ENCODE measurements at places on chromosomes 16 and 17.

GRCh38 chr17:2170023-2170422 is 115.1 kb downstream of the HIC1 start:
- DNase-seq = no peak

DNA sequence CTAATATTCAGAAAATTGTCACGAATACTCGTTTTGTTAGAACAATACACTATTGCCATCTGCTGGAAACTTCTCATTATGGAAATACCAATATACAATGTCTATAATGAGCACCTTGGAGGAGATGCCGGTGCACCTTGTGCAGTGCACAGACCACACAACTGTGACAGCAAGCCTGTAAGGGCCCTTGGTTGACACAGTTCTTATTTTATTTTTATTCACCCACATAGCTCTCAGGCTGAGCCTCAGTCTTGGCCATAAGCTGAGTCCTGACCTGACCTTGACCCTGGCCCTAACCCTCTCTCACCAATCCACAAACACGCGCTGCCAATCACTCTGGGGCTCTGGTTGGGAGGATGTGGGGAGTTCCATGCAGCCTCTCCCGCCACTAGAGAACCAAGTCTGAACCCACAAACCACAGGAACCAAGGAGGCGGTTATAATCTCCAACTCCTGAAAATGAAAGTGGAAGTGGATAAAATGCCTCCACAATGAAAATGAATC is 7.6 kb downstream of the AIPL1 start:
- no peak for DNase-seq

DNA sequence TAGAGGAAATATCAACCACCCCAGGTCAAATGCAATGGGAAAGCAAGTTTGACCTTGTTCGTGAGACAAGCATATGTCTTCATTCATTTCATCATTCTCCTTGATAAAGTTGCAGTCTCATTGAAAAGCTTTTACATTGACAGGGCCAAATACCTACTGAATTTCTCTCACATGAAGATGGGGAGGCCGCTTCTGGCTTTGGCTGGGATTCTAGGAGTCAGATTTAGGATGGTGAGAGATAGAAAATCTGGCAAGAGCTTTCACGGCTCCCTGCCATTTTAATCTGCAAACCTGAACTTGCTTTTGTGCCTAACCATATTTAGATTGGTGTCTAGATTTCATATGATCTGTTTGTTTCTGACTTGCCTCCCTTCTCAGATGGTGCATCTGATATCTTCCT is 88.0 kb downstream of the TMEM100 start:
- DNase-seq = no peak

- no peak for DNase-seq
These were observed 30.9 kb downstream of the COG1 start for GRCh38 chr17:73223626-73224230.

GRCh38 chr17:7313088-7313889 is 1.9 kb downstream of the GPS2 start:
- DNase-seq = no peak

DNA sequence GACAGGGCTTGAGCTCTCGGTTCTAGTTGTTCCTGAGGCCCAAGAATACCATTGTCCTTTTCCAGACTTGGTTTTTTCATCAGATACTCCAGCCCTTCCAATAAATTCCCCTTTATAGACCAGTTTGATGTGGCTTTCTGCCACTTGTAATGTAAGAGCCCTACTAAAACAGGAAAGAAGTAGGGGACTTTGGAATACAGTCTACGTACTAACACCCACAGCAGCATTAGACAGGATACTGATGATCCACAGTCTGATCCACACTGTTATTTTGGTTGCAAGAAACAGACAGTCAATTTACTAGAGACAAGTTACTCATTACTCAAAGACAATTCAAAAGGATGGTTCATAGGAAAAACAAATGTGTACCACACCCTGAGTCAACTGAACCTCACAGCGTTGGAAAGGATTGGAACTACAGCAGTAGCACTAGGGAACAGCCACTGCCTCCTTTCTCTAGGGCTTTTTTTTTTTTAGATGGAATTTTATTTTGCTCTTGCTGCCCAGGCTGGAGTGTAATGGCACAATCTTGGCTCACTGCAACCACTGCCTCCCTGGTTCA is 45.9 kb upstream of the MED13 start:
- no peak for DNase-seq

DNA sequence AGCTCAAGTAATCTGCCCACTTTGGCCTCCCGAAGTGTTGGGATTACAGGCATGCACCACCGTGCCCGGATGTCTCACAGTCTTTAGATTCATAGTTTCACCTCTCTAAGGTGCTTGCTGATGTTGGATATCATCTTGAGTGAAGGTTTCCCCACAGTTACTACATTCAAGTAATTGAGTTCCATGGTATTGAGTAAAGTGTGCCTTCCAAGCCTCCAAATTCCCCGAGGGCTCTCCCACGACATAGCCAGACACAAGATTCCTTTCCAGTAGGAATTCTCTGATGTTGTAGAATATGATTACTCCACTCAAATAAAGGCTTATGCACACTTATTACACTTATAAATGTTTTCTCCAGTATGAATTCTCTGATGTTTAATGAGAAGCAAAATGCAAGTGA is 16.3 kb upstream of the ZNF652 start:
- no peak for DNase-seq

GRCh38 chr17:75601057-75601987 is 13.7 kb downstream of the MYO15B start:
- no peak for DNase-seq

- no peak for DNase-seq
These were observed 3.9 kb upstream of the SCPEP1 start for GRCh38 chr17:56974055-56974454.

- no peak for DNase-seq
These were observed 60.6 kb downstream of the XPO6 start for GRCh38 chr16:28151180-28151579.

GRCh38 chr17:17387498-17388362 is 84.6 kb downstream of the NT5M start:
- DNase-seq = no peak

GRCh38 chr16:83306961-83307593 is 500.7 kb upstream of the HSBP1 start:
- no peak for DNase-seq

GRCh38 chr16:7853197-7853596 is 520.6 kb downstream of the RBFOX1 start:
- DNase-seq = no peak

DNA sequence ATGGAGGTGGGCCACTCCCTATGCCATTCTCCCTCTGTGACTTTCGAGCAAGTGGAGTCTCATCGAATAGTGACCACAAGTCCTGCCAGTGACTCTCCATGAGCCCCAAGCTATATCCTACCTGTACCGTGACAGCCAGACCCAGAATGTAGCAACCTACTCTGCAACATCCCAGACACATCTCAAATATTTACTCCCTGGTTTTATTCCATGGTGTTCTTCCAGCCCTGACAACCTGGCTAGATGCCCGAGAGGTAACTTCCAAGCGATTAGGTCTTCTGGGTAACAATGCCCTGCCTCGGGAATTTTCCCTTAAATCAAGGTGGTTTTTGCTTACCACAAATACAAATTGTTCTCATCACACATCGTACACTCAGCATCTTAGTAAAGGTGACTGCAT is 211.7 kb downstream of the ZFHX3 start:
- DNase-seq = no peak

DNA sequence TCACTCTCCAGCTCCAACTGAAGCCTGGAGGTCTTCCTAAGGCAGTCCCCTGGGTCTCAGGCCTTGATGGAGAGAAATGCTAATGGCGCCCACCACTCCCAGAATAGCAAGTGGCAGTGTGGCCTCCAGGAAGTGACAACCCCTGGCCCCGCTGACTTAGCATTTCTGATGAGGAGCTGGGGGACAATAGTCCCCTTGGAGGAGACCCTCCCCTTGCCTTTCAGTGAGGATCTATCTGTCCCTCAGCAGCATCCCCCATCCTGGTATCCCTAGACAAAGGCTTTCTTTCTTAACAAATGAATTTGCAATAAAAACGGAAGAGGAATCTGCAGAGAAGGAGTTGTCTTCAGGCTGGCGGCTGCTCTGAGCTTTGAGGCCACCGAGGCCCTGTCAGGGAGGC is 68.8 kb downstream of the LITAF start:
- DNase-seq = no peak

DNA sequence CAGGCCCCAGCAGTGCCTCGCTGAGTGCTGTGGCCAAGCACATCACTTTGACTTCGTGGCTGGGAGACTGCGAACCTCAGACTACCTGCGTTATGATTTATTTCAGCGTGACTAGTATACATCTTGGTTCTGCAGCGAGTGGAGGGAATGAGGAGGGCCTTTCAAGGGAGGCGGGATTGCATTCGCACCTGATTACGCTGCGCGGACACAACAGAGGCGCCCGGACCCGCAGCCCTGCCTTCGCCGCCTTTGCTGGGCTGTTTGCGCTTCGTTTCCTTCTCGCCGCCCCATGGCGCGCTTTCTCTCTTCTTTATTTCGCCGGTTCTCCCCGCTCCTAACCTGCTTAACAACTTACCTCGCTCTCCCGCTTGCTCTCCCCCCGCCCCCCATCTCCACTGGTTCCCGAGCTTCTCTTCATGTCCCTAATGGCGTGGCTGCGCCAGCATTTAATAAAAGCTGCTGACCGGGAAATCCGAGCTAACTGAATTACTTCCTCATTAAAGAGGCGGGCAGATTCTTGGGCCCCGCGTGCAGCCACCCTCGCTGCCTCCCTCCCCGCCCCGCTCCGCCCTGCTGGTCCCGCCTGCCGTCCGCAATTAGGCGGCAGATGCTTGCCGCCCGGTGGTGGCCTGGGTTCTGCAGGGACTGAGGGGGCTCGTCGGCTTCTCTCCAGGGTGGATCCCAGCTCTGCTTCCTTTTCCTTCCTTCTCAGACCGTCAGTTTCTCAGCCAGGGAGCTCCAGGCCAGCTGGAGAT is 257.6 kb upstream of the SDK2 start:
- DNase-seq = no peak

DNA sequence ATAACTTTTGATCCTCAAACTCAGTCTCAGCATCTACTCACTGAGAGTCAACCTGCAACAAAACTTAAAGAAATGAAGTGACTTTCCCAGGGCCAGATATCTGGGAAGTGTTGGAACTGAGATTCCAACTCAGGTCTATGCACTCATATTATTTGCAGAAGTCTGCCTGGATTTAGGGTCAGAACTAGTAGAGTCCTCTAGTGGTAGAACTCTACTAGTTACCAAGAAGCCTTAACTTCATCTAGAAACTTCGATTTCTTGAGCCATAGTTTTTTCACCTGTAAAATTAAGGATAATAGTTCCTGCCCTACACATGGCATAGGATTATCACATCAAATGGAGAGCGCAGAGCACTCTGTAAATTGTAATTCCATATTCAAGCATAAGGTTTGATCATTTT is 23.4 kb upstream of the KRT24 start:
- DNase-seq = no peak

GRCh38 chr17:58757162-58757613 is 1.5 kb downstream of the PPM1E start:
- DNase-seq = no peak

- DNase-seq = no peak
These were observed 106.7 kb downstream of the CMIP start for GRCh38 chr16:81551151-81551808.

- no peak for DNase-seq
These were observed 38.3 kb downstream of the STX8 start for GRCh38 chr17:9537177-9537776.

GRCh38 chr17:1512351-1512750 is 4.1 kb downstream of the INPP5K start:
- DNase-seq = no peak

DNA sequence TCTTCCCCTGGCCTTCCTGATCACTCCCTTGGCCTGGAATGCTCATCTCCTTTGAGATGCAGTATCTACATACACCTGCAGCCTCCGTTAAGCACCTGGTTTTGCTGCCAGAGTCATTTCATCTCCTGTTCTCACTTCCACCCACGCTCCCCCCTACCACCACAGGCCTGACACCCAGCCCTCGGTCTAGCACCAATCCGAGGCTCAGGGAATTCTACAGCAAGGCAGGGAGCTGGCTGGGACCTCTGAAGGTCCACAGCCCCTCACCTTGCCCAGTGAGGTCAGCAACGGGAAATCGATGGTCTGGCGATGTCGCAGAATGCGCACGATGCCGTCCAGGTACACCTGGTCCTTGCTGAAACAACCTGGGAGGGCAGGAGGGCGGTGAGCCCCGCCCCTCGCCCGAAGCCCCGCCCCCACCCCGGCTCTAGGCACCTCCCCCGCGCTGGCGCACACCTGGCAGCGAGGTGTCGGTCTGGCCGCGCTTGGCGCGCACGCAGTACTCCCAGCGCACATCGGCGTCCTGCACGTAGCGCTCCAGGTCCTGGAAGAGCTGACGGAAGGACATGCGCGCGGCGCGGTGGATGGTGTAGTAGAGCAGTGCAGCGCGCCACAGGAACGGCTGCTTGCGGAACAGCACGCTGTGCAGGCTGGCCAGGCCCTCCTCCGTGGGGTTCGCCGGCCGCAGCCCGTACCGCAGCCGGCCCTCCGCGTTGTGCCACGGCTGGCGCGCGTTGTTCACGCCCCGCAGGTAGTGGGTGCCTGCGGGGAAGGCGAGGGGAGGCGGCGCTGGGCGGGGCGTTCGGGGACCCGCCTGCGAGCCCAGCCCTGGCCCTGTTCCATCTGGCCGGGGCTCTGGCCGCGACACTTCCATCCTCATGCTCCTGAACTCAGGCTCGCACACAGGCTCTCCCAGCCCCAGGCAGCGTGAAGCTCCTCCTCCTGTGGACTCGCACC is 5.7 kb downstream of the MATCAP1 start:
- no peak for DNase-seq

- no peak for DNase-seq
These were observed 36.4 kb downstream of the TXNDC11 start for GRCh38 chr16:11706180-11706742.

Data from SK-N-MC (cell line).